ENCODE measurements at places on chromosomes 3 and 15.

DNA sequence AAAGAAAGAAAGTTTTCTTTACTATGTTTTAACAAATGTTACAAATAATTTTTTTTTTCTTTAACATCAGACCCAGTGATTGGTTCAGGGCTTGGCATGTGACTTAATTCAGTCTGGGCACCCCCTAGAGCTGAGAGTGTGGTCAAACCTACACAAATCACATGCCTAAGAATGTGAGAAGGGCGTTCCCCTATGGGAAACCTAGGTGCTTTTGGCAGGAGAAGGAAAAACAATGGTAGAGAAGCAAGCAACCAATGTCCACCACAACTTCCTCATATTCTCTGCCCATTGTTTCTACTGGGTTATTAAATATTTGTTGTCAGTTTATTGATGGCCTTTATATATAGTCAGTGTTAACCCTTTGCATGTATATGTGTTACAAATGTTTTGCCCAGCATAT lies 21.4 kb upstream of the PIAS1 start:
- peak; percentile 18 for DNase-seq

DNA sequence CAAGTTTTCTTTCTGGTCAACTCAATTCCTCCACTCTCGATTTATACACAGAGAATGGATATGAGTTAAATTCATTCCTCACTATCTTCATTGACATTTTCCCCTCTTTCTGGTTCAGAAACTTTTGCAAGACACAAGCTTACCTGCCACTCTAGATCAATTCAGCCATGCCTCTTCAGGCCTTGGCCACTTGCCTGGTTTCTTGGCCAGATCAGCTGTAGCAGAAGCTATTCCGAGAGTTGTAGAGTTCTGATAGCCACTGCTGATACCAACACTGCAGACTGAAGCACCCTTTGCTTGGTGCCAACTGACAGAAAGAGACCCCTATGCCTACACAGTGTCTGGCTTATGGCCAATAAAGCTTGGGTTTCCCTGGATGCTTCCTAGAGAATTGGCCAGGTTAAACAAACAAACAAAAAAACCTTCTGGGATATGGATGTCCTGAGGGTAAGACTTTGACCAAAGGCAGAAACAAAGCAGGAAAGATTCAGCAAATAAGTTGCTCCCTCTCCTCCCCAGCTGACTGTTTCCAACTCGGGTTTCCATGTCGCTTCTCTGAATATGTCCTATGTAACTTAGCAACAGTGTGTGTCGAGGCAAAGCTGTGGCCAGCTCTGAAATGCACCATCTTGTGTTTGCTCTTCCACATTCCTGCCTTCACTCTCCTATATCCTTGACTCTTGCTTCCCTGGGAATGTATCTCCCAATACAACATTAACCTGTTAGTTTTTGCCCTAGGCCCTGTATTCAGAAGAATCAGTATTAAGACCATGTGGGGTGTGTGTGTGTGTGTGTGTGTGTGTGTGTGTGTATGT lies 521.6 kb downstream of the EPHA3 start:
- DNase-seq: no peak

DNA sequence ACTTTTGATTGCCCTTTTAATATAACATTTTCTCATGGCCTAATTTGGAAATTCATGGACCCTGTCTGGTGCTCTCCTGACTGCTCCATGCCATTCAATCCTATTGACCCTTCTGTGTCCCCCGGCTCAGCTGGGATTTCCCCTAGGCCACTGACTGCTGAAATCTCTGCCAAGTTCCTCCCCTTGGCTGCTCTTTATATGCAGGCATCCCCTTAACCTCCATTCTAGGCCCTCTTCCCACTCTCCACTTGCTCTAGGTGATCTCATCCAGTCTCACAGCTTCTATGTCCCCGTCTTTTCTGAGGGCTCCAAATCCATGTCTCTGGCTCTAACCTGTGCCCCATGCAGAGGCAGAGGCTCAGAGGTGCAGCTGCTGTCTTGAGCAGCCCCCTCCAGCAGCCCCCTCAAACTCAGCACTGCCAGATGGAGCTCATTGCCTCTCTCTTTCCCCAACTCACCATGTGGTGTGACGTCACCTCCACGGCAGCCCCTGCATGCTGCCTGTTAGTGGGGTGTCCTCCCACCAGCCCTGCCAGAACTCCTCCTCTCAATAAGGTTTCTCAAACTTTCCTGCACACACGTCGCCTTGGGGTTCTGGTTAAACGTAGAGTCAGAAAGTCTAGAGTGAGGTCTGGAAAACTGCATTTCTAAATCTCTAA lies 6.6 kb downstream of the FSD2 start:
- DNase-seq: no peak

DNA sequence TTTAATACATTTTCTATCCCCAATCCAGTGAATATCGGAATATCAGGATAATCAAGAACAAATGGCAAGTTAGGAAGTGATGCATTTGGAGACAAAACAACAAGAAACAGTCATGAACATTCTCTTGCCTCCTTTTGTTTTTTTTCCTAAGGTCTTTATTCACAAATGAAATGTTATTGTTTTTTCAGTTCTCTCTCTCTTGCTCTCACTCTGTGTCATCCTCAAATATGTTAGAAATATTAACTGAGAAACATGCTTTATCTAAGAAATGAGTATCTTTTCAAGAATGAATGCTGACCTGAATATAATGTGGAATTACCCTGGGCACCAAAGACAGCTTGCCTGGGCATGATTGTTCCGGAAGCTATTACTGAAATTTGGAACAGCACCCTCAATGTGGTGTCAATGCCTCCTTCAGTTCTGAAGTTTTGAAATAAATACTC lies 51.3 kb downstream of the RBMS3 start:
- no peak for DNase-seq

DNA sequence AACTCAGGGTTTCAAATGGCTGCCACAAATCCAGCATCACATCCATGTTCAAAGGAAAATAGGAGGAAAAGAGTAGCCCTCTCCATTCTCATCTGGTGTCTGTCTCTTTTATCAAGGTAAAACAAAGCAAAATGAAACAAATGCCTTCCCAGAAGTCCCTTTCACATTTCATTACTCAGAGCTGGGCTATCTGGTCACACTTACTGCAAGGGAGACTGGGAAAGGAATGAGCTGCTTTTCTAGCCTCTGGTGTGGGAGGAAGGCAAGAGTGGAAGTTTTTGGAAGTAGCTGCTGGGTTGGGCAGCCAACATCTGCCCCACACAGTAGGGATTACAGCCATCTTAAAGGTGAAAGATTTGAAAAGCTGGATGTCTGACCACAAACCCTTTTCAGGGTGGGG lies 51.8 kb downstream of the KLF15 start:
- no peak for DNase-seq

- no peak for DNase-seq
Observed at GRCh38 chr3:32453346-32453745, 49.3 kb downstream of the CMTM6 start.

DNA sequence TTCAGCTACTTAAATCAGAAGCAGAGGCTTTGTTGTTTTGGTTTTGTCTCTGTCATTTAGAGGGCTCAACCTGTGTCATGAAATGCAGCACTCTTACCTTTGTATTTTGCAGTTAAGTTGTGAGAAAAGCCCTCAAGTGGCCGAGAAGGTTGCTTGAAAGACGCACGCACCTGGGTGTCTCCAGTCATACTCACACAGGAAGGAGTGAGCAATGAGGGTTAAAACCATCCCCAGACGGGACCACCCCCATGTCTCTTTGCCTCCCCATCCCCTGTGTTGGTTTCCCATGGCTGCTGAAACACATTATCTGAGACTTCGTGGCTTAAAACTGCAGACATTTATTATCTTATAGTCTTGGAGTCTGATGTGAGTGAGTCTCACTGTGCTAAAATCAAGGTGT lies 376.1 kb upstream of the CFAP20DC start:
- no peak for DNase-seq

DNA sequence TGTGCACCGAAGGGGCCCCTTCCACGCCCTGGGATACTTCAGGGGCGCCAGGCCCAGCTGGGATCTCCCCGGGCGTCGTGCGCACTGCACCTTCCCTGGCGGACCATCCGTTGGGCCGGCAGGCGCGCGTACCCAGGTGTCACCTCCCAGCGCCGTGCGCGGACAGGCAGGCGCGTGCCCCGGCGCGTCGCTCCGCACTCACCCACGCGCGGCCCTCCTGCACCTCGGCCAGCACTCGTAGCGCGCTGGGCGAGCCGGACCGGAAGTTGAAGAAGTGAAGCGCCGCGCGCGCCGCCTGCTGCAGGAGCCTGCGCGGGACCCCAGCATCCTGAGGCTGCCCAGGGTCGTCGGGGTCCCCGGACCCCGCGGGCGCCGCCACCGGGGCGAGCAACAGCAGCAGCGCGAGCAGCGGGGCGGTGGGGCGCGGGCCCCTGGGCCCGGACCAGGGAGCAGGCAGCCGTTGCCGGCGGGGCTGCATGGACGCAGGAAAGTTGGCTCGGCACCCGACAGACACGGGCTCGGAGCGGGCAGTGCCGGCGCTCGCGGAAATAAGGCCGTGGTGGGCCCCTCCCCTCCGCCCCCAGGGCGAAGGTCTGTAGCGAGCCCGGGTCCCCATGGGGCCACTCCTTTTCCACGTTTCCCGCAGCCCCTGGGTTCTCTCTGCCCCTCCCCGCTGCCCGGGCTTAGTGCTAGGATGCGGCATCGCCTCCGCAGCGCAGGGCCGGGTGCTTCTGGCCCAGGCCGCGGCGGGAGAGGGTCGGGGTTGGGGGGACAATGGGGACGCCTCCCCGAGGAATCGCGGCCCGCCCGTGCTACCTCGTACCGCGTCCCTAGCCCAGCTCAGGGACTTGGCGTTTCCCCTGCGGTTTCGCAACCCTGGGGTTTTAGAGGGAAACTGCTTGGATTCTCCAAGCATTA lies at the start of gene RARRES1:
Gene RARRES1 (minus strand): TSS at position 520 of the 918 bp plus-strand sequence. CDS start 42 bp downstream, at position 478.
- DNase-seq: peak; percentile 52

- no peak for DNase-seq
Observed at GRCh38 chr3:151265166-151265565, 13.2 kb downstream of the P2RY14 start.

GRCh38 chr3:154135511-154136173 lies 14.5 kb downstream of the ARHGEF26 start:
- DNase-seq: no peak

GRCh38 chr3:152910211-152910610 lies 75.3 kb downstream of the P2RY1 start:
- no peak for DNase-seq

Measured in GM18507 (cell line).